ENCODE measurements at places on chromosomes 2 and 18. TPM values are rescaled to one million over a fixed set of nuclear protein-coding genes. Genes with fewer than 3 reads are reported as not detected.

The ONECUT2 gene
- 1.0 TPM for total RNA-seq

- peak; percentile 46 for DNase-seq
- H3K27me3 ChIP-seq, result no peaks in the 10 kb centered on the region
- no peak overlapping the region for H3K4me3 ChIP-seq
- H3K27ac ChIP-seq, result no peak overlapping the region
- H3K4me1 ChIP-seq, result no peaks in the 10 kb centered on the region
Measured at GRCh38 chr18:35143622-35144596, 96.9 kb upstream of the ZNF397 start.

DNA sequence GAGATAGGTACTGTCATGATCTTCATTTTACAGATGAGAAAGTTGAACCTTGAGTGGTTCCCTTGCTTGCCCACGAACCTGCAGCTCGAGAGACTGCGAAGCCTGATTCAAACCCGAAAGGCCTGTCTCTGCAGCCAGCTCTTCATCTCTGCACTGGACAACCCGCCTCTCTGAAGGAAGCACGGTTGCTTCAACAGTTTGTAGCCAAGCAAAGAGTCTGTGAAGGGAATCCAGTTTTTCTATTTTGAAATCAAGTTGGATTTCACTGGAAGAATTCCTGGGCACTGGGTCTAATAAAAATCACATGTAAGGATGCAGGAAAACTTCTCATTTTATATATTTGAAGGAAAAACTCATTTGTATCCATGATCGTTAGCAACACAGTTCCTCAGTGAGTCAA, 21.3 kb upstream of the ICOS start:
- no peaks in the 10 kb centered on the region for H3K4me1 ChIP-seq
- no peak overlapping the region for H3K27ac ChIP-seq
- DNase-seq, result no peak
- no peaks in the 10 kb centered on the region for H3K36me3 ChIP-seq

GRCh38 chr2:52288596-52288995, 1256.7 kb upstream of the NRXN1 start:
- H3K36me3 ChIP-seq, result no peaks in the 10 kb centered on the region
- H3K4me1 ChIP-seq, result no peaks in the 10 kb centered on the region
- no peak overlapping the region for H3K4me3 ChIP-seq

The PTPRN gene
- total RNA-seq, result not detected

DNA sequence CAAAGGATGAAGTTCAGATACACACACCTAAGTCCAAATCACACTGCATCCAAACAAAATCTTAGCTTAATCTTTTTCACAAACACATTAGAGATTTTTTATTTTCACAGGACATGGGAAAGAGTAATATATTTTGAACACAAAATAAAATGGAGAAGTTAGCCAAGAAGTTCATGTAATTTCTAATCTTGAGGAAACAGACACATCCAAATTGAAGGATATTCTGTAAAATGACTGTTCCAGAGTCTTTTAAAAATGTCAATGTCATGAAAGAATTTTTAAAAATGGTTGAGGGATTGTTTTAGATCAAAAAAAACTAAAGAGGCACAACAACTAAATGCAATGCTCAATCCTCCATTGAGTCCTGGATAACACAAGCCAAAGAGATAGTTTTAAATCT, 12.4 kb upstream of the RAPGEF4 start:
- H3K27me3 ChIP-seq, result no peaks in the 10 kb centered on the region
- H3K4me3 ChIP-seq, result no peak overlapping the region
- H3K4me1 ChIP-seq, result no peaks in the 10 kb centered on the region
- H3K27ac ChIP-seq, result no peak overlapping the region
- DNase-seq, result no peak

DNA sequence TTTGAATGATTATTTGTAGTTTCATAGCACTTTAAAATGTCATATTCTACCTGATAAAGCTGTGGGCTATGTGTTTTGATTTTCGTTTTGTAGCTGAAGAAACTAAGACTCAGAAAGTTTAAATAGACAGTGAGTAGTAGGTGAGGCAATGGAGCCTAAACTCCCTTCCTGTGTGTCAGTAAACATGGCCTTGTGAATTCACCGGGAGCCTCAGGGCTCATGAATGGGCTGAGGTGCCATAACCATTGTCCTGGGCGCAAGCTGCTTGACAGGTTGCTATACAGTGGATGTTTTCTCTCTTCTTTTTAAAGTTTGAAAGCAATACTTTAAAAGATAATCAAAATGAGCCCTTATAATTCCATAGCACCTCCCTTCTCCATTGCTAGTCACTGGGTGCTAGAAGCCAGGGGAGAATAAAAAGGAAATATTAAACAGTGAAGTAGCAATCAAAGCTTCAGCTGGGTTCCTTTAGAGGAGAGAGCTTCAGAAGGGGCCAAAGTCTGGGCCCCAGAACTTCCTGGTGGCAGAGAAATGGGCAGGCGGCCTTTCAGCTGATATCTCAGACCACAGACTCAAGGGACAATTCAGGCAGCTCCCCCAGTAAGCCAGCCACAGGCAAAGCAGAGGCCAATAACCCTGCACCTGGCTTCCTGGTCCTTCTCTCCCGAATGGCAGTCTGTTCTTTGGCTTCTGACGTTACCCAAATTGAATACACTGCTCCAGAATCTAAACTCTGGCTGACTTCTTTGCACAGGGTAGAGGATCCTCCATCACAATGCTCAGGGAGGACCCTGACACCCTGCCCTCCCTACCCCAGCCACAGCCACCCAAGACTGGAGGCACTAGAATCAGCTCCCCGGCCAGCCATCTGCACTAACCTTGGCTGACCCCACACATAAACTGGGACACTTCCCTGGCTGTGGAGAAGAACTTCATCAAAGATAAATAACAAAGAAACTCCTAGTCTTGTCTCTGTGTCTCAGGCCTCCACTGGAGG, 51.8 kb upstream of the NPAS2 start:
- H3K27ac ChIP-seq, result peak overlapping the region; percentile 96
- peak; percentile 82 for DNase-seq
- peaks cover 50% of the 10 kb centered on the region for H3K4me1 ChIP-seq
- no peaks in the 10 kb centered on the region for H3K27me3 ChIP-seq
